AML-193 (cell line): ENCODE measurements at places on chromosomes 6 and 20.
A peak's percentile ranks its signal among the peaks of the same experiment; 100 is the strongest.

GRCh38 chr6:112927641-112928320 lies 580.7 kb downstream of the RFPL4B start:
- DNase-seq: no peak

GRCh38 chr6:123343836-123344235 lies 292.9 kb downstream of the TRDN start:
- DNase-seq: no peak

DNA sequence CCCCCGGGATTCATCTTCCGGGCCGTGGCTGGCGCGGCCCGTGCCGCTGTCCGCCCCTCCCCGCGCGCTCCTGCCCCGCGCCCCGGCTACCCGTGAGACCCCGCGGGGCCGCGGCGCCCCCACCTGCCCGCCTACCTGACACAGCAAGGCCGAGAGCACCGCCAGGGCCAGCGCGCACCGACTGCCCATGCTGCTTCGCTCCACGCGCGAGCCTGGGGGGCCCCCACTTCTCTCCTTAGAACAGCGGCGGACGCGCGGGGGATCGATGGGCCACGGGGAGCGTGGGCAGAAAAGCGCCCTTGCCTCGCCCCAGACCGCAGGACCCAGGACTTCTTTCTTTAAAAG lies 955 bp downstream of the DLL1 start:
- no peak for DNase-seq

DNA sequence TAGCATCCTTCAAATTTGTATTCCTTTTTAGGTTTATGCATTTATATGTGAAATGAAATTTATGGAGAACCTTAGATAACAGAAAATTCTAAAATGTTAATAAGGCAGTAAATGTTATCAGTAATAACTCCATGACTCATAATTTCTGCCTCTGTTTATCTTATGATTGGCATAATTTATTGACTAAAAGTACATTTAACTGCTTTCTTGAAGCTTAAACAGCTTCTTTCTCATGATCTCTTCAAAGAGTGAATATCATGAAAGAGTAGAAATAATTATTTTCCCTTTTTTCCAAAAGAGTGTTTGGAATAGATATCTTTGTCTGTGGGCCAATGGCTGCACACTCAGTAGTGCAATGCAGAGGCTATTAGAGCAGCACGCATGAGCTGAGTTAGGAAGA lies 91.3 kb downstream of the SHLD1 start:
- no peak for DNase-seq

DNA sequence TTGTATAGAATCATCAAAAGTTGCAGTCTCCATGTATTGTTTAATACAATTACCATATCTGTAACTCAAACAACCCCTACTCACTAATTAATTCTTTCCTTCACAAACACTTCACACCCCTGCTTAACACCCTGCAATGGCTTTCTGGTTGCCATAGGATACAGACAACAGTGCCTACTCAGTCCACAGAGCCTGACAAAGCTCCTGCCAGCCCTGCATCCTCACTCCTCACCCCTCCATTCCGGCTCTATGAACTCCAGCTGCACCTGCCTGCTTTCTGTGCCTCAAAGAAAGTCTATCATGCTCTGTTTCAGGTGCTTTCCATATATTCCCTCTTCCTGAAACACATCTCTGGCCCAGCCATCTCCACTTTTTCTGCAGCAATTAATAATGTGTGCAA lies 253.4 kb downstream of the HACE1 start:
- no peak for DNase-seq

DNA sequence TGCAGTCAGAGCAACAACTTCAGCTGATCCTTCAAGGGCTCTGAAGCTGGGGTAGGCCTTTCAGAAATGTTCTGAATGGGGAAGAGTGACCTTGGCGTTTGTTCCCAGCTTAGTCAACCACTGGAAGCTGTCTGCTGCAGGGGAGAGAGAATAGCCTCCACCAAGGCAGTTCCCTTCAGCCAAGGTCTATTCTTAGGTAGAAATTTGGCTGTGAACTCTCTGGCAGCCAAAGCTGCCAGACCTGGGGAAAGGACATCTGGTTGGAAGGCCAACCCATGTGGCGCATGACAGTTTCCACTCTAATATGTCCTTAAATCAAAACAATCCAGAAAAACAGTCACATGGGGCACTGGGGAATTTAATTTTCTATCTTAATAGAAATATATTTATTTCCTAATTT lies 60.1 kb downstream of the FBXO5 start:
- no peak for DNase-seq

GRCh38 chr20:8330319-8330784 lies 198.3 kb downstream of the PLCB1 start:
- peak; percentile 59 for DNase-seq

DNA sequence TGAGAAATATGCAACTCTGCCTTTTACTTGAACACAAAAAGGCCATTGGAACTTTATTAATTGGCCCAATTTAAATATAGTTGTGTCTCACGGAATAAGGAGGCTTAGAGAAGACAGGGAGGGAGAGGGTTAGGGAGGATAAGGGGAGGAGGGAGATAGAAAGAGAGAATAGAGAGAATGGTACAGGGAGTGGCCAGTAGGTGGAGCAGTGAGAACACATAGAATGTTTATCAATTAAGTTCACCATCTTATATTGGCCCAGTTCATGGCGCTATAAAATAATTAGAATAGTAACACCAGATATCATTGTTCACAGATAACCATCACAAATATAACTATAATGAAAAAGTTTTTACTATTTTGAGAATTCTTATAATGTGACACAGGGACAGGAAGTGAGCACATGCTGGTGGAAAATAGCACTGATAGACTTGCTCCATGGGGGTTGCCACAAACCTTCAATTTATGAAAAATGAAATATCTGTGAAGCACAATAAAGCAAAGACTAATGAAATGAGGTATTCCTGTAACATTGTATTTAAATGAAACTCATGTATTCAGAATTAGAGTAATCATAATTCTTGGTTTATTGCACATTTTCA lies 374.1 kb upstream of the MANEA start:
- DNase-seq: peak; percentile 57

- DNase-seq: no peak
Observed at GRCh38 chr6:49739423-49739822, 4.8 kb downstream of the CRISP3 start.

DNA sequence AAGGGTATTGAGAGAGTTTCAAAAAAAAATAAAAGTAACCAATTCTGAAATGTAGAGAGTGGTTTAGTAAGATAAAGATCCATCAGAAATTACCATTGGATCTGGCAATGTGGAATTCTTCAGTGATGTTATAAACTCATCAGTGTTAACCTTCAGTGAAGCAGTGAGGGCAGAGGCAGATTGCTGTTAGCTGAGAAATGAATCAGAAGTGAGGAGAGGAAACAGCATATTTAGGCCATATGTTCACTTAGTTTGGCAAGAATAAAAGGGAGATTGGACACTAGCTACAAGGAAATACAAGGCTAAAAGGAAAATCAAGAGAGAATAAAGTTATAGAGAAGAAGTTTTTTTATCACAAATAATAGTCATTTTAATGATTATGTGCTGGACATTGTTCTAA lies 9.6 kb downstream of the KCNQ5 start:
- DNase-seq: no peak

- DNase-seq: peak; percentile 18
Observed at GRCh38 chr6:137968901-137969300, 101.8 kb downstream of the TNFAIP3 start.

GRCh38 chr20:19661717-19662636 lies 96.1 kb upstream of the RIN2 start:
- DNase-seq: peak; percentile 46

DNA sequence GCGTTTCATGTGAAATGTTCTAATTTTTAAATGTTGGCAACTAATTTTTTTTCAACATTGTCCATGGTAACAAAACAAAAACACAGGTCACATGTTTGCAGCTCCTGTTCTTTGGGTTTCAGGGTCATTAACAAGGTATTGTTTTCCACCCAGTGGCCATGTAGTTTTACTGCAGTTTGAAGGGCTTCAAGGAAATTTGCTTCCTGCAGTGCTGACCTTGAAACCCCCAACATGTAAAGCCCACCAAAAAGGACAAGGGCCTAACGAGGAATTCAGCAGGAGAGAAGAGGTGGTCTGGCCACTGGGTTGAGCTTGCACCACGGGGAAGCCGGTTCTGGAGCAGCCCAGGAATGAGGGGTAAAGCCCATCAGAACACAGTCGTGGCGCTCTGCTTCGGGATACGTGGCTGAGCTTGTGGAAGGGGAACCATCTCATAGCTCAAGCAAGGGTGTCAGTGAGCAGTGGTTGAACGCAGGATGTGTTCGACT lies 13.9 kb upstream of the KLHL31 start:
- peak; percentile 68 for DNase-seq

DNA sequence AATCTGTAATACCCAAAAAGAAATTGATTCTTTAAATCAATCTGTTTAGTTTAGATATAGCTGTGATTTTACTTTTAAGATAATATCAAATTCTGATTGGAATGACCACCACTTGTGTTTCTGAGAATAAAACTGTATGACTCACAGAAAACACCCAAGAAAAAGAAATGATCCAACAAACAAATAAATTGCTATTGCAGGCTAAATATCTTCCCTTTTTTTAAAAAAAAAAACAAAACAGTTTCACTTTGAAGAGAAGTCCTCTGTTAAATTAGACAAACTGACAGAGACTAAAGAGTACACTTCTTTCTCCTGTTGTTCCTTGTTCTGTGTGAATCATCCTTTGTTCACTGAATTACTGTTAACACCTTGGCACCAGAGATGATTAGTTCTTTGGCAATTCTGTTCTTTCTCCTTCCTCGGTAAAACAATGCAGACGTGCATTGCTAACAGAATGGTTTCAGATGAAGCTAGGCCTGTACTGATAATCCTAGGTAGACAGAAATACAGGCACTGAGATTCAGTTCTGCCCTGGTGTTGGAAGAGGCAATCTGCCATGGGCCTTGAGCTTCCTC lies 895.2 kb upstream of the CITED2 start:
- no peak for DNase-seq

DNA sequence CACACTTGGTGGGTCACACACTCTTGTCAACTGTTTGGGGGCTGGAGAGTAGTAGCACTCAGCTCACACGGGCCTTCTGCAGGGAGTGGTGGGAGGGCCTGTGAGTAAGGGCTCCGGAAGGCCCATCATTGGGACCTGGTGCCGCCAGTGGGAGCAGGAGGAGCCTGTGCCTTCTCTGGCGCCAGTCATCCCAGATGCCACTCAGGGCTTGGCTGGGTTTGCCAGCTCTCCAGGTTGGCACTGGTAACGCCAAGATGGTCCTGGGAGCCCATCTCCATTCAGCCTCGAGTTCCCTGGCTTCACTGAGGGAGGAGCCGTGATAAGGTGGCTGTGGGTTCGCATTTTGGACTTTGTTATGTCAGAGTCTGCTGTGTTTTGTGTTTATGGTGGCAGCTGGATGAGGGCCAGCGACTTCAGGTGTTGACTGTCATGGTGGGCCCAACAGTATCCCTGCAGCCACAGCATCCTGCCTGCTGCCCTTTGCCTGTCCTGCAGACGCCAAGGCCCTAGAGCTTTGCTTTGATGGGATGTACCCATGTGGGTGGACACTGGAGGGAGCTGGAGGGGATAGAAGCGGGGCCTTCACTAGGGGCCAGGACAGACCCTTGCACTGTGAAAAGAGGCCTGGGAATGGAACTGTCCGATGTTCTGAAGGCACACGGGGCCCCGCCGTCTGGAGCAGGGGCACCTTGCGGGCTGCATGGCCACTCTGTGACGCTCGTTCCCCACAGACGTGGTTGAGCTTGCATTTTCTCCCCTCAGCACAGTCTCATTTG lies 13.3 kb upstream of the DNAJC5 start:
- no peak for DNase-seq

GRCh38 chr6:158649289-158650143 lies at the start of gene SYTL3:
TSS of gene SYTL3 (plus strand) at chr6:158650054. CDS start at chr6:158663269, 13,215 bp downstream.
- peak; percentile 74 for DNase-seq

DNA sequence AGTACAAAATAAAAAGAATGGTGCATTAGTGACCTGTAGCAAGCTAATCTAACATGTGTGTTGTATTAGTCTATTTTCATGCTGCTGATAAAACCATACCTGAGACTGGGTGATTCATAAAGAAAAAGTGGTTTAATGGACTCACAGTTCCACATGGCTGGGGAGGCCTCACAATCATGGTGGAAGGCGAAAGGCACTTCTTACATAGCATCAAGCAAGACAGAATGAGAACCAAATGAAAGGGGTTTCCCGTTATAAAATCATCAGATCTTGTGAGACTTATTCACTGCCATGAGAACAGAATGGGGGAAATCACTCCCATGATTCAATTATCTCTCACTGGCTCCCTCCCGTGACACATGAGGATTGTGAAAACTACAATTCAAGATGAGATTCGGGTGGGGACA lies 45.4 kb upstream of the AIG1 start:
- no peak for DNase-seq

DNA sequence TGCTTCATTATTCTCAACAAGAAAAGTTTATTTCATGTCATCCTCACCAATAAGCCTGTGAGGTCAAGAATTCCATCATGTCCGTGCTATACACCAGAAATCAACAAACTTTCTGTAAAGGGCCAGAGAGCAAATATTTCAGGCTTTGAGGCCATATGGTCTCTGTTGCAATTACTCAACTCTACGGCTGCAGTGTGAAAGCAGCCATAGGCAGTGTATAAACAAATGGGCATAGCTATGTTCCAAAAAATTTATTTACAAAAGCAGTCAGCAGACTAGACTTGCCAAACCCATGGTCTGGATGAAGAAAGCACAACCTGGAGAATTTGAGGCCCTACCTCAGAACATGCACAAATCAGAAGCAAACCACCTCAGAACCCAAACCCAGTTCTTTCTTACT lies 118.5 kb downstream of the PCSK2 start:
- DNase-seq: no peak

DNA sequence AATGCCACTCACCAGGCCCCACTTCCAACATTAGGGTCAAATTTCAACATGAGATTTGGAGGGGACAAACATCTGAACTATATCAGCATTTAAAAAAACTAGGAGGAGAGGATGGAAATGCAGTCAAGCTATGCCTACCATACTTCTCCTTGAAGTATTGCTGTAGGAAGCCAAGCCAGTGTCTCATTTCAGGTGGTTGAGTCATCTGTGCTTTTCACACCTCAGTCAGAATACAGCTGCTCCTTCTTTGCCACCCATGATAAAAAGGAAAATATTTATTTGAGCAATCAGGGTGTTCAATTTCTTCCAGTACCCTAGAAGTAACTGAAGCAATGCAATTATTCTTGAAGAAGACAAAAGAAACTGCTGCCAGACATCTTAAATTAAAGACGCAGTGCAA lies 47.0 kb upstream of the EEF1E1 start:
- no peak for DNase-seq

DNA sequence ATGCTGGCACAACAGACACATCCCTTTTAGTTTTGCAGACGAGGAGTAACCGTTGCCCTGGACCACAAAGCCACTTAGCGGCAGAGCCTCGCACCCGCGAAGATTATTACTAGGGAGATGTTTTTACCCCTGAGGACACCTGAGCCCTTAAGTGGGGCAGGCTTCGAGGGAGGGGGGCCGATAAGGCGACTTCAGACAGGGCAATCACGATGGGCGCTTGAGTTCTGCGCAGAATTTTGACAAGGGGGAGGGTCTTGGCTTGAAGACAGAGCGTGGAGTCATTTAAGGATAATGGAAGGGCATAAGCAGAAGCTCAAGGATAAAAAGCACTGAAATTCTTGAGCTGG lies 650 bp upstream of the TTK start:
- DNase-seq: peak; percentile 68

DNA sequence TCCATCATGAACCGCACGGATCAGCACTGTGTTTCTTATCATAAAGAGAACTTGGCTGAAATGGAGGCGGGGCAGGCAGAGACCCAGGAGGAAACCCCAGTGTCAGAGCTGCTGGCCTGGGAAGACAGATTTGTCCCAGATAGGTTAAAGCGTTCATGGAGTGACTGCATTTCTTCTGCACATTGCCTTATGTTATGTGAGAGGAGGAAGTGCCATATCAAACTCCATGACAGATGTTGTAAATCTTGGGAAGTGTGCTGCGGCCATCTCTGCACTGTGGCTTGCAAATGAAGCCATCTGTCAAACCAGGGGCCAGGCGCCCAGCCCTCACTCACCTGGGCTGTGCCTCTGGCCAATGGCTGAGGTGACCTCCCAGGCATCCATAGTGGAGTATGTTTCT lies 163.0 kb downstream of the SLC24A3 start:
- no peak for DNase-seq
